ENCODE measurements at places on chromosomes 2 and 18. TPM values are rescaled to one million over a fixed set of nuclear protein-coding genes. Genes with fewer than 3 reads are reported as not detected.

NGEF gene
- 0.57 TPM for total RNA-seq

TRAF3IP1 gene
- total RNA-seq = 7.3 TPM

TBC1D8 gene
- 8.1 TPM for total RNA-seq

ALK gene
- not detected for total RNA-seq

IL1A gene
- 48.6 TPM for total RNA-seq

REG1B gene
- not detected for total RNA-seq

M1AP gene
- total RNA-seq = not detected

PIKFYVE gene
- total RNA-seq = 37.0 TPM

RALB gene
- total RNA-seq = 67.4 TPM

CKAP2L gene
- total RNA-seq = 0.88 TPM

SERPINB10 gene
- 1.1 TPM for total RNA-seq

TMEFF2 gene
- total RNA-seq = not detected

TMEM247 gene
- 0.43 TPM for total RNA-seq

UCN gene
- total RNA-seq = 1.1 TPM

CLHC1 gene
- total RNA-seq = 7.2 TPM

TTR gene
- total RNA-seq = not detected

TFPI gene
- total RNA-seq = 239 TPM

TFCP2L1 gene
- total RNA-seq = under 0.01 TPM

ZNF385B gene
- total RNA-seq = not detected

KATNAL2 gene
- total RNA-seq = 1.6 TPM

UNC50 gene
- total RNA-seq = 34.4 TPM

KCNJ3 gene
- not detected for total RNA-seq

PKDCC gene
- total RNA-seq = 30.4 TPM

PDE6D gene
- total RNA-seq = 9.0 TPM

SULT1C4 gene
- not detected for total RNA-seq

UPP2 gene
- total RNA-seq = not detected

IL18RAP gene
- total RNA-seq = not detected

LBH gene
- total RNA-seq = 2.4 TPM

LBX2 gene
- total RNA-seq = 1.9 TPM

DPYSL5 gene
- total RNA-seq = not detected

RAD51AP2 gene
- under 0.01 TPM for total RNA-seq

RESP18 gene
- not detected for total RNA-seq

All from placental pericyte (primary cell).